ENCODE measurements at places on chromosomes 11 and 22.

GRCh38 chr11:103683576-103683975 lies 352.9 kb upstream of the DDI1 start:
- no peak for DNase-seq

DNA sequence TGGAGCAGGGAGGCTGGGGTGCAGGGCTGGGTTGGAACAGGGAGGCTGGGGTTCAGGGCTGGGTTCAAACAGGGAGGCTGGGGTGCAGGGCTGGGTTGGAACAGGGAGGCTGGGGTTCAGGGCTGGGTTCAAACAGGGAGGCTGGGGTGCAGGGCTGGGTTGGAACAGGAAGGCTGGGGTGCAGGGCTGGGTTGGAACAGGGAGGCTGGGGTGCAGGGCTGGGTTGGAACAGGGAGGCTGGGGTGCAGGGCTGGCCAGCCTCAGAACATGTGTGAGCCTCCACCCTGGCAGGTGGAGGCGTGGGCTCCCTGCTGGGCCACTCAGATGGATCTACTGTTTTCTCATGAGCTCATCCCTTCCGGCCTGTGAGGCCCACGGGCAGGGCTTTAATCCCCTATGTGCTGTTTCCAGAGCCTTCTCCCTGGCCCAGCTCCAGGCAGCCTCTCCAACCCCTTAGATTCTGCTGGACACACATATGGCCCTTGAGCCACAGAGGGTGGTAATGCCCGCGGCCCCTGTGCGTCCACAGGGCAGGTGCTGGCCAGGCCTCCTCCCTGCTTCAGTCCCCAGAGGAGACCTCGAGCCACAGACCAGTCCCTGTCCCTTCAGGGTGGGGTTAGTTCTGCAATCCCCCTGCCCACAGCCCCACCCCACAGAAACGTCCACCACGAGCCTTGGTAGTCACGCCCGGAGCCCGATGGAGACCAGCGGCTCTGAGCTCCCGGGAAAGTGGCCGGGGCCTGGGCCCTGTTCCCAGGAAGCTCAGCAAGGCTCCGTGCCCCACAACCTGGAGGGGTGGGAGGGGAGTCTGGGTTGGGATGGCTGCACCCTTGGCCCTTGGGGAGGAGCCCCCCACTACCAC lies 197.9 kb downstream of the BRD1 start:
- DNase-seq: no peak

- no peak for DNase-seq
These were observed 895 bp upstream of the DAGLA start for GRCh38 chr11:61679296-61679695.

DNA sequence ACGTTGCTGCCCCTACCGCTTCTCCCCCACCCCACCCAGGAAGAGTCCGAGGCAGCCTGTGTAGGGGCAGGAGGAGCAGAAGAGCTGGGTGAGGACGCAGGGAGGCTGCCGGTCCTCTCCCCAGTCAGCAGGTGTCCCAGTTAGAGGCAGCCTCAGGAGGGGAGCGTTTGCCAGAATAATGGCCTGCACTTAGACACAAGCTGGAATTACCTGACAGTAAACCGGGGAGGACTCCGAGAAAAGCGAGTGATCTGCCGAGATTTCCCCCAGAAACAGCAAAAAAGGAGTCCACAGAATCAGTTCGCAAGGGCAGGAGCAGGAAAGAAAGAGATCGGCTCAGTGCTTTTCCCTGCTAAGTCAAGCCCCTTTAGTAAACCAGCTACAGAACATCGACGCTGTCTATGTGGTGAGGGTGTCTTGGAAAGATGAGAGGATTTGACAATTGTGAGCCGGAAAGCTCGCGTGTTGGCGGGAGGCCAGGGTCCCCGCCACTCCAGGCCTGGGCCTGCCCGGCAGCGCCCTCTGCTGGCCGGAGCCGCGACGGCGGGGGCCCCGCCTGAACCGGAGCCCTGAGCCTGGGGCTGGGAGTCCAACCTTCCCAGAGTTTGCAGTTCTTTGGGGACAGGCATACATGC lies 17.7 kb upstream of the THRSP start:
- peak; percentile 31 for DNase-seq

DNA sequence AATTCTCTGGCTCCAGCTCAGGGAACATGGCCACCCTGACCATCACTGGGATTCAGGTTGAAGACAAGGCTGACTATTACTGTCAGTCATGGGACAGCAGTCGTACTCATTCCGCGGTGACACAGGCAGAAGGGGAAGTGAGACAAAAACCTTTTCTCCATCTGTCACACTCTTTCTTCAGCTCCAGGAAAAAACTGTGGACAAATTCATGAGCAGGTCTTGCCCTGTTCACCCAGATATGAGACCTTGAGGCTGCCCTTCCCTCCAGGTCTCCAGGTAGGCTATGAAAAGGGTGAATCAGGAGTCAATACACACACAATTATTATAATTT lies 39.4 kb upstream of the GGTLC2 start:
- DNase-seq: no peak
